Activated CD8-positive, alpha-beta memory T cell treated with anti-CD3 and anti-CD28 coated beads, Interleukin-2, amount 50 U/mL, for 4 hours (primary cell): ENCODE measurements at places on chromosomes 5 and 9.
A peak's percentile ranks its signal among the peaks of the same experiment; 100 is the strongest.

GRCh38 chr5:115586525-115587146 lies 15.6 kb downstream of the TICAM2 start:
- DNase-seq, result no peak

DNA sequence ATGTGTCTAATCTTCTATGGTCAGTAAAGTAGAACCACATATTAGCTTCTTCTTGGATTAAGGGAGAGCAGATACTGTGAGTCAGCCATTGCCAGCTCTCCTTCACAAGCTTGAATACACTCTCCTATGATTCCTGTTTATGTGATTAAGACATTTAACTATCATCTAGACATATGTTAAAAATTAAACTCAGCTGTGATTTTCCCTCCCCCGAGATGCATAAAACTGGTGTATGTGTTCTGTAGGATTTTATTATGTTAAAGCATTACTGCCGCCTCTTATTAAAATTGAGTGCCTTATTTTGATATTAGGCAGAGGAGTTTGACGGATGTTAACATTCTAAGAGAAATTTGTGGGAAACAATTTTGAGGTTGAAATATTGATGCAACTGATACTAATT lies 114.6 kb downstream of the ACTBL2 start:
- no peak for DNase-seq

DNA sequence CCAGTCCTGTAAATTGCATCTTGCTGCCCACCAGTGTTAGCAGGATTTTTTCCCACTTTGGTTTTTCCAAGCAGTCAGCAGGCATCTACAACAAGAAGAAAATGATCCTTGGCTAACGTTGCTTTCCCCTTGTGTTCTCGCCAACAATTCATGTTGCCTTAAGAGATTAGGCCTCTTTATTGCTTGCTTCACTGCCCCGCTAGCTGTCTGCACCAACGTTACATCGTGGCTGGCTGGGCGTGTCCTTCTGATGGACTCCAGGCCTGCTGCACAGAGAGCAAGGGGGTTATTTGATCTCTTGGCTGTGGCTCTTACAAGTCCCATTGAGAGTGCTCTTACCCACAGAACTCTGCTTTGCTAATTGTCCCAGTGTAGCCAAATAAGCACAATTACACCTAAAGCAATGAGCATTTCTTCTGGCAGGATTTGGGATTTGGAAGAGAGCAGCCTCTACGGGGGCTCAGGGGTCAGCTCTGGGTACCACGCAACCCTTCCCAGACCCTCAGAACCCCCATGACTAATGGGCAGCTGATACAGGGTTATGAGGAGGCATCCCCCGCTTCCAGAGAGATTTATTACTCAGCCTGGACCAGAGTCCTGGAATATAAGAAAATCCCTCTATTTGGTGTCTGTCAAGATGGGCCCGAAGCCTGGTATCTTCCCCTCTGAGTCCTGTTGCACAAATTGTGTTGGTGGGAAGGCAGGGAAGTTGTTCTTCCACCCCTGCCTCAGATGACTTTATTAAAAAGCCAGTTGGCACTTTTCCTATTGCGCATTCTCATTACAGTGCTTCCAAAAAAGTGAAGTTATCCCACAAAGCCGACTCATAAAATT lies 17.6 kb downstream of the DCANP1 start:
- DNase-seq, result no peak

DNA sequence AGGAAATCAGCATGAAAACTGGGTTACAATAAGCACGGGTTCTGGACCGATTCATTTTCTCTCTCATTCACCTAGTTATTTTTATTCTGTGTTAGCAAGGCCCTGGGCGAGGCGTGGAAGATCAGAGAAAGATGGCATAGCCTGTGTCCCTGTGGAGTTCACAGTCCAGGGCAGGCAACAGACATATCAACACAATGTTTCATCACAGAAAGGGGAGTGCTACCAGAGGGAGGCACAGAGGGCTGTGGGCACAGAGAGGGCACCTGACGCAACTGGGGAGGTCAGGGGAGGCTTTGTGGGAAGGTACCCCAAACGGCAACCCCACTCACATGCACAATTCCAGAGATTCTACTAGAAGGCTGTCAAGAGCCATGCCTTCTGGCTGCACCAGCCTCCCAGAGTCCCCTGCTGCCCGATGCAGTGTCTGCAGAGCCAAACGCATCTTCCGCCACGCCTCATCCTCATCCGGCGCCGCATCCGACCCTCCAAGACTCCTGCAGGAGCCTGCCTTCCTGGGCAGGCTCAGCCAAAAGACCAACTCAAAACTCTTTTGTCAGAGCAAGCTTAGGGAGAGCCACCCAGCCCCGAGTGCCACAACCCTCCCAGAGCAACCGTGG lies 1.4 kb downstream of the FAM193B start:
- DNase-seq, result no peak

- DNase-seq, result peak; percentile 78
Measured at GRCh38 chr9:130940693-130941576, 1.9 kb upstream of the FIBCD1 start.

GRCh38 chr5:149035372-149035790 lies 27.5 kb downstream of the SH3TC2 start:
- peak; percentile 68 for DNase-seq

DNA sequence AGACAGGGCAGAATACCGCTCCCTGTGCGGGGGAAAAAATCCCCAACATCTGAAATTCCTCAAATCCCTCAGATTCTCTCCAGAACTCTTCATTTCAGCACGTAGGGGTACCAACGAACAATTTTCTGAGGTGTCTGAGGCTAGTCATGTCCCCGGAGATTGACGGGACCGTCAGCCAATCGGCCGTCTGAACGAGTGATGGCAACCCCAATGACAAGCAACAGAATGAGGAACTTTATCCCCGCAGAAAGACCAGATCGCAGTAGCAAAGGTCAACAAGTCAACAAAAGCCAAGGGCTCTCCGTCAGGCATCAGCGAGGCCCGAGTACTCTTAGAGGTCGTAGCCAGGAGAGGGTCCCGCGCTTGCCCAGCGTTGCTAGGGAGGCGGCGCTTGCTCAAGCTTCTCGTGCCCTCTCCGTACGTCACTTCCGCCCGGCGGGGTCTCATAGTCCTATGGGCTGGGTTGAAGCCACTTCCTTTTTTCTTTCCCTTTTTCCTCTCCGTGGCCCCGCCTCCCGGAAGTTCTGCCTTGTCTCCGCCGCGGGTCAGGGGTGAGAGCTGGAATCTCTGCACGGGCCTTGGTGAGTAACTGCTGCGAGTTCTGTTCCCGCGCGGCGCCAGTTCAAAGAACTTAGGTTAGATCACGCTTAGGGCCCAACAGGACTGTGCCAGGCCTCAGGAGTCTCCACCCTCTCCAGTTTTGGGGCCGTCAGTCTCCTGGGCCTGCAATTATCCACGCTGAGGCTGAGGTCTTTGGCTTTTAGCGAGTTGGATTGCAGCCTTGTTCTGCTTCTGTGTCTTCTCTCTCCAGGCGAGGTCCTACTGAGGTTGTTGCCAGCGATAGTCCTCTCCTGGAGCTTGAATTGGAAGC lies at the start of gene RNF20:
Gene RNF20 (plus strand): TSS at position 520 of the 871 bp plus-strand sequence. CDS start 1,571 bp downstream, outside the sequence.
- DNase-seq, result peak; percentile 100

- no peak for DNase-seq
Measured at GRCh38 chr9:127781806-127782205, 3.3 kb upstream of the SH2D3C start.

DNA sequence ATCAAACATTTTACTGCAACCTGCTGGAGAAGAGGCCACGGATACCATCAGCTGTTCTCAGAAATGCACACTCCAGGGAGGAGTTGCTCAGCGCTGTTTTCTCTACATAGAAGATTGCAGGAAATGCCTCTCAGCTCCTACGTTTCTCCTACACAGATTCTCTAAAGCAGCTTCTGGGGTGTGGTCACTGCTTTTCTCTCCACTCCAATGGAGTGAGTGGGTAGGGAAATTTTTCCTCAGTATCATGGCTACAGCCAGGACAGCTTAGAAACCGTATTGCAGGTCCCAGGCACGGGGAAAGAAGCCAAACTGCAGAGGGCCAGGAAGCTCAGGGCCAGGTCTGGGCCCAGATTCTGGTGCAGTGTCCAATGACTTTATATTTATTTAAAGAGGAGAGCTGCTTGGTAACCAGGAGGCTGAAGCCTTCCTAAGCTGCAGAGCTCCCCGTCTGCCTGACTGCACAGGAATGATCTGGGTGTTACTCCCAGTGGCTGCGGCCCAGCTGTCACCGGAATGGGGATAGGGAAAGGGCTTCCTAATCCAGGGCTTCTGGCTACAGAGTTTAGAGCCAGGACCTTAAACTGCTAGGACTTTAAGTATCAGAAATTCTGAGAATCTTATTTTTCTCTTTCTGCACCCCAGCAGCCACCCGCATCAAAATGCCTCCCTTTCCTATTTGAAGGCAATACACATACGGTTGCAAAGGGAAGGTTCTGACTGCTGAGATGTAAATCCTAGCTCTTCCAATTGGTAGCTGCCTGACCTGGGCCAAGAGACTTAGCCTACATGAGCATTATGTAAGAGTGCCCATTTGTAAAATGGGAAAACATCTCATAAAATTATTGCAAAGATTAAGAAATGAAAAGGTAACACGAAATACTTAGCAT lies 1.4 kb upstream of the SPTAN1 start:
- DNase-seq, result no peak

DNA sequence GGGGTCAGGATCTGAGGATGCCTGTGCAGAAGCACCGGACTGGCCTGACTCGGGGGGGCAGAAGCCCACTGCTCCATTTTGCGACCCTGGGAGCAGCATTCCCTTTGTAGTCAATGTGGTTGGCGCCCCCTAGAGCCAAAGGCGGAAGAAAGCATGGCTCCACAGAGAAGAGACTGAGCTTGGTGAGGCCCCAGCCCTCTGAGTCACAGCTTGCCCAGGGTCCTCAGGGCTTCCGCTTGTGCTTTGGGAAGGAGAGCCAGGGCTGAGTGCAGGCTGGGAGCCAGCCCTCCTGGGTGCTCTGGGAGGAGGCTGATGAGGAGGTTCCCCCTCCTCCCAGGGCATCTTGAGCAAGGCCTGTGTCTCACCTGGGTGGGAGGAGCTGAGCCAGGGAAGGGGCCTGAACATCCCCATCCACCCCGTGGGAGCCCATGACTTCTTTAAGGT lies 5.5 kb upstream of the AQP3 start:
- DNase-seq, result peak; percentile 58

- no peak for DNase-seq
Measured at GRCh38 chr9:35717132-35717870, 14.7 kb downstream of the TLN1 start.

DNA sequence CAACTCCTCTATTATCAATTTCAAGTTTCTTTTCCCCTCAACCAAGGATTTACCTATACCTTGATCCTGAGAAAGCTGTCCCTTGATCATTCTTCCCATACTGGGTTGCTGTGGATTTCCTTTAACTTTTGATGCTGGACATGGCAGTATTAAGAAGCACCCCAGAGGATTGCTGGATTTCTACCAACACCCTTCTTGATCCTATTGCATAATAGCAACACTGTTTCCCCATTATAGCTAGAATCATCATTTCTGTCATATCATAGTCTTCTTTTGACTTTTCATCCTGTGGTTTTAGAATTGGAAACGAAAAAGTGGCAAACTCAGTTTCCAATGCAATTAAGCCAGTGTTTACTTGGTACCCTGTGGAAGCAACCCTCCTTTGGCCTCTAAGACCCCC lies 154.9 kb downstream of the ARRDC3 start:
- DNase-seq, result no peak

DNA sequence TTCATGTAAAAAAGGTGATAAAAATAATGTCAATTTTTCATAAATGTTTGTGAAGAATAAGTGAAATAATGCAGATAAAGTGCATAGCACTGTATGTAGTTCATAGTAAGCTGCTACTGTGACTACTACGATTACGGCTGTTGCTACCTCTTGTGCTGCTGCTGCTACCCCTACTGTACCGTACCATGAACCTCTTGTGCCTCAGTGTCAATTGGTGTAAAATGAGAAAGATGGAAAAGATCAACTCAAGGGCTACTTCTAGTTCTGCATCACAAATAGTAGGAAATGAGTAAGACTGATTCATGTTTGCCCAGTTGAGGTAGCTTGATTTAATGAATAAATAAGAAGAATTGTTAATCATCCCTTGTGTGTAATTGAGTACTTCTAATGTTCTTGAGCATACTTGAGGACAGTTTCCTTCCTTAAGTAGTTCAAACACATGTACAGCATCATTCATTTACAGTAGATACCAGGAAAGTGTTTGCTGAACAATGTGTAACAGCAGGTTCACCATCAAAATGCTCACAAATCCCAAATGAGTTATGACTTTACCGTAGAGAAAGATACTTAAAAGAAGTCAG lies 200.0 kb upstream of the ATP10B start:
- no peak for DNase-seq

DNA sequence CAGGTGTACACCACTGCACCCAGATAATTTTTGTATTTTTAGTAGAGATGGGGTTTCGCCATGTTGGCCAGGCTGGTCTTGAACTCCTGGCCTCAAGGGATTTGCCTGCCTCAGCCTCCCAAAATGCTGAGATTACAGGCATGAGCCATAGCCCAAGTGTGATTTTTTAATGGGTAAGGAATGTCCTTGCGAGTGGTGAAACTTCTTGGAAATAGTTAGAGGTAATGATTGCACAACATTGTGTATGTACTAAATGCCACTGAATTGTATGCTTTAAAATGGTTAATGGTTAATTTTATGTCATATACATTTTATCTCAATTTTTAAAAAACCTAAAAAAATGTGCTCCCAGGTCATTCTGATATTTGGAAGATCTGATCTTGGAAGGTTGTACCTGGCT lies 59.9 kb upstream of the IL6ST start:
- no peak for DNase-seq

GRCh38 chr9:134486143-134486591 lies 155.4 kb upstream of the COL5A1 start:
- no peak for DNase-seq

DNA sequence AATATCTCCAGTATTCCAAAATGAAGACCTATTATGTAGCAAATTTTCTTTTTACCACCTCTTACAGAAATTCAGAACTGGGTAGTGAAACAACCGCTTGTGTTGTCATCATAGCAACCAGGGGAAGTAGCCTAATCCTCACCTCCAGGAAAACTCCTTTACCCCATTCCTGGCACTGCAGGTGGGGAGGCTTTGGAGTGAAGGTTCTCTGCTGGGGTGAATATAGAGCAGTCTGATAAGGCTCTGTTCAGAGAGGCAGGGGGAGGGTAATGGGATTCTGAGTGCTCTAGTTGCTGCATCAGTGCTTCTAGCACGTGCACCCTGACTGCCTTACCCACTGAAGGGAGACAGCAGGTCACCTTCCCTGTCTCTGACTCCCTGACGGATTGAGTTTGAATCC lies 116.2 kb downstream of the MAN2A1 start:
- DNase-seq, result no peak

DNA sequence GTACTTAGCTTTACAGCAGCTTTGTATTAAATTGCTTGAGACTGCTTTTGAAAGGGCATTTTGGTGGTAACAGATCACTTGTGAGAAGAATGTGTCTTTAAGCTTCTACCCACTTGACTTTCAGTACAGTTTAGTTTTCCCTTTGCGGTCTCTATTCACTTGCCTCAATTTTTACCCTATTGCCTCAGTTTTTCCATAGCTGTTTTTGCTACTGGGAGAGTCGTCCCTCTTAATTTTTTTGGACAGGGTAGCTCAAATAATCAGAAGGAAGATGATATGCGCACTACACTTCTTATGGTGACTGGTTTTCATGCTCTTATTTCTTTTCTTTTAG lies 18.8 kb downstream of the UGCG start:
- no peak for DNase-seq

DNA sequence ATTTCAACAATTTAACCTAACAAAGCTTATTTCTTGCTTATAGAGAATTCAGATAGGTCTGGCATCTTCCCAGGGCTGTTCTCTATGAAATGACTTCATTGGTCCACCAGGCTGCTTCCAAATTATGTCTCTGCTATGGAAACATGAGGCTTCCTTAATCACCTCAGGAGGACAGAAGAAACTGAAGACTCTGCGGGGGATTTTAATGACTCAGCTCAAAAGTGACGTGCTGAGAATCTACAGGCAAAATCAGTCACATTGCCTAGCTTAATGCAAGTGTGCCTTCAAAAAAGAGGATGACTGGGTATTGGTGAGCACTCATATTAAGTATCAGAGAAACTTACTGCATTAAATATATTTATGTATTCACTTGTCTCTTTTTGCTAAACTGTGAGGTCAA lies 315.5 kb upstream of the RGMB start:
- no peak for DNase-seq
